RCC 7860 (cell line): ENCODE measurements at places on chromosomes 11 and 22.

GRCh38 chr11:78290293-78291176 is 101.8 kb downstream of the USP35 start:
- DNase-seq: no peak

GRCh38 chr11:748007-748359 is 719 bp downstream of the TALDO1 start:
- DNase-seq: no peak

GRCh38 chr11:116339306-116340098 is 433.3 kb downstream of the BUD13 start:
- no peak for DNase-seq

- DNase-seq: no peak
Observed at GRCh38 chr22:46577368-46578249, 40.2 kb upstream of the CELSR1 start.

DNA sequence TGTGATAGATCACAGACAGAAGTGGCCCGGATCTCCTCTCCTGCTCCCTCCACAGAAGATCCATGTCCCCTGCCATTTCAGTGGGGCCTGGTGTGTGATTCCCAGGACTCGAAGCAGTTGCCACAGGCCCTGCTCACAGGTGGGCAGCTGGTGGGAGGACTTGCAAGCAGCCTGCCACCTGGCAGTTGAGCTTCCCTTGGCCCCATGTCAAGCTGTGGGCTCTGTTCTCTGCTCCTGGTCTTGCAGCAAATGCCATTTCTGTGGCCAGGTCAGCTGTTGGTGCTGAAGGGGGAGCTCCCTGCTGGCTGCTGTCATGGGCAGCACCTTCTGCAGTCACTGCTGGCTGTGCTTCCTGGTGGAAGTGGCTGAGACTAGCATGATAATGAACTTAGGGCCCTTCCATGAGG is 59.1 kb upstream of the SLC22A12 start:
- no peak for DNase-seq

GRCh38 chr11:67586568-67587250 is 3.1 kb downstream of the GSTP1 start:
- DNase-seq: no peak

DNA sequence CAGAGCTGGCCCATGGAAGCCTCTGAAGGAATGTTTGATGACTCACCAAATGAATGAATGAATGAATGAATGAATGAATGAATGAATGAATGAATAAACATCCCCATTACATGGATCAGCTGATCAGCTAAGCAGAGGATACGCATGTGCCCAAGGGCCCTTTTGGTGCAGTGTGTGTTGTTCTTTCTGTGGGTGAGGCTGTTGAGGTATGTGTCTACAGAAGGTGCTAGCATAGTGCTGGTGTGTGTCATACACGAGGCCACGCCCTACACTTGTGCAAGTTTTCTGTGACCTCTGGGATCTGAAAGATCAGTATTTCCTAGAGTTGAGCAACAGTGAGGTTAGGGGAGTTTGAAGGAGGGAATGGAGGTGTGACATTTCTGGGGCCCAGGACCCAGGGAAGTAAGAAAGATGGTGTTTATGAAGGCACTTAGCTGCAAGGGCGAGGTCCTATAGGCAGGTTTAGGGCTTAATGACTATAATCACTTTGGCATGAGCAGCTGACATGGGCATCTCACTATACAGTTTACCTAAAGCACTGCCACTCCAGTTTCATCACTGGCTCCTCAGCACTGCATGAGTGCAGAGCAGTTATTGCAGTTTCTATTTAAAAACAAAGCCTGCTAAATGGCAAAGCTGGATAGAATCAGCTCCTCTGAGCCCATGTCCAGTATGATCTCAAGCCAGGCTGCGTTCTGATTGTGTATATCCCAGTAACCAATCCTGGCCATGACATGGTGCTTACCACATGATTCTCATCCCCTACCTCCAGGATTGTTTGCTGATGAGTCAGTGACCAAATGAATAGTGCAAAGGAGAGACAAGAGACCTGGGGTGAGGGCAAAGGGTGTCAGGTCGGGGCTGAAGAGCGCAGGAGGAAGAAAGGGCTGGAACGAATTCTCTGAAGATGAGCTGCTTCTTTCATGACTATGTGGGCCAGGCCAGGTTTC is 36.4 kb upstream of the E2F8 start:
- peak; percentile 58 for DNase-seq

DNA sequence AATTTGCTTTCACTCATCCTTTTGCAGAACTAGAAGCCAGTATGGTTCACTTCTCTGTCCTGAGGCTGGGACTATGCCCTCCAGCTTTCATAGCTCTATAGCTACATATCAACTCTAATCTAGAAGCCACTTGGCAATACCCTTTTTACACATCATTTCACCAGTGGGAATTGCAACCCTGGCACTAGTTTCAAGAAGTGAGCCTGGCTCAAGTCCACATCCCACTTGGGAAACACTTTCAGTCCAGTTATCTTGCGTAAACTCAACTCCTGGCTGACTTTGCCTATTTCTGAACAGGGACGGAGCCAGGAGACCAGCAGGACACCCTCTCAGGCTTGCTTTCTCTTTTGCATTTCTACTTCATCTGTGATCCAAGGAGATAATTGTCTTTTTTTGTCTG is 19.9 kb upstream of the FAT3 start:
- DNase-seq: no peak

- no peak for DNase-seq
Observed at GRCh38 chr11:64757549-64758329, 2.0 kb downstream of the PYGM start.

DNA sequence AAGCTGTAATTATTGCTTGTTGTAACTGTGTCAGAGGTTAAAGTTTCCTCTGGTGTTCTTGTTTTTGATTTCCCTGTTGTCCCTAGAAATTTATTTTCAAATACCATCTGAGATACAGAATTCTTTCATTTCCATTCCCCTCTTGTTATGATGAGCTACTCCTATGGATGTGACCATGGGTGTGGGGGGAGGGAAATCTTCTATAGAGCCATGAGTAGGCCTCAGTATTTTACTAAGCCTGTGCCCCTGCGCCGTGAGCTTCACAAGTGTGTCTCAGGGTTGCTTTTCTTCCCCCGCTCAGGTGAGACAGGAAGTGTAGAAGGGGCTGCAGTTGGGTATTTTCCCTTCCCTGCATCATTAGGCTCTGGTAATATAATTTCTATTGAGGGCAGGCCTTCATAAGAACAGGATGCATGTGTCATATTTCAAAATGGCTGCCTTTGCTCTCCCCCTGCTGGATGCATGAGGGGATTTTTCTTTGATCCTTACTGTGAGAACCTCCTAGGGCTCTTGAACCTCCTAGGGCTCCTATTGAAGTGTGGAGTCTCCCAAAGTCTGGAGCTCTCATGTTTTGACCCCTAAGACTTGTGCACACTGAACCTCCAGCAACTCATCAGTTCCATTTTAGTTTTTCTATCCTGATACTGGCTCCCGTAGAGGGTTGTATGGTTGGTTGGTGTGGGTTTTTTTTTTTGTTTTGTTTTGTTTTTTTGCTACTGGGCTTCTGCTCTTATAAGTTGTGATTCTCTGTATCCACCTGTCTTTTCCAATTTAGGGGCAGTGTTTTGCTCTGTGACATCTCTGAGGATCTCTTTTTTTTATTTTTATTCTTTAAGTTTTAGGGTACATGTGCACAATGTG is 658.2 kb downstream of the NTM start:
- no peak for DNase-seq

DNA sequence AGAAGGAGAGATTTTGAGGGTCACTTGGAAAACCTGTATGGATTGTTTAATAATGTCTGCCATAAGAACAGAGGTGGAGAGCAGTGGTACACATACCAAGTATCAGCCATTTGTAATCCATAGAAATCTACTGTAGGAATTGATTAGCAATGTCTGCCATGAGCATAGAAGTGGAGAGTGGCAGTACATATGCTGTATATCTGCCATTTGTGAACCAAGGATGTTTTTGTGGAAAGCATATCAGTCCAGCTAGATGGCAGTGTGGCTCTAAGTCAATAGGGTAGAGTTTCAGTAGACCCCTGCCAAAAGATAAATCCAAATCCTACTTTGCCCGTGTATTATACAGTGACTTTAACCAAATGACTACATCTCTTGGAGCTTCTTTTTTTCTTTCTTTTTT is 82.9 kb upstream of the SEZ6L start:
- no peak for DNase-seq

DNA sequence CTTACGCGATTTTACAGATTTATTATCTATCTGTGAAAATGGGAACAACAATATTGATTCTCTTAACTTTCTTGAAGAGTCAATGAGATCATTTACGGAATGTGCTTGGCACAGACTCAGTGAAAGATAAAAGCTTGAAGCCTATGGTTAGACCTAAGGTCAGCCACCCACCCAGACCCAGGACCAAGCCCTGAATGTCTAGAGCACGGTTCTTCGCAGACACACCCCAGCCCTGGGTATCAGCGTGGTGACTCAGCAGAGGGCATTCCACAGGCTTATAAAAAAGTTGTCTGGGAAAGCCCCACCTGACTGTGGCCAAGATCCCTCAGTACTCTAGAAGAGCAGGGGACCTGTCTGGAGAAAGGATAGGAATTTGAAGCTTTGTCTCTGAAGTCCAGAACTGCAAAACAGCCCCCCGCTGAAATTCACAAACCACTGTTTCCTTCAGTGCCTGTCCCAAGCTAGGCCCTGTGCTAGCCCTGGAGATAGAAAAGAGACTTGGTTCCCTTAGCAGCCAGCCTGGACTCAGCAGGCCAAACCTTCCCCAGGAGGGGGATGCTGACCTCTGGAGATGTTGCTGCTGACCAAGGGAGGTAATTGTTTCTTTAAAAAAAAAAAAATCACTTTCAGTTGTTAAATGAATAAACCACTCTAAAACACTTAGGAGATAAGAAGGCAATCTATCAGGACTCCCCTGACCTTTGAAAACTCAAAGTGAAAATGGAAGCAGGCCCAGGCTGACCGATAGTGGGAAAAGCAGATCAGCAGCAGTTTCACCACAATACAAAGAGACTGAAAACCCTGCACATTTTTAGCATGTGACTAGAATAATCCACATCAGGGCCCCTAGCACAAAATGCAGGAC is 114.0 kb downstream of the ABTB2 start:
- peak; percentile 91 for DNase-seq

- no peak for DNase-seq
Observed at GRCh38 chr11:46435679-46436078, 44.1 kb upstream of the CHRM4 start.

DNA sequence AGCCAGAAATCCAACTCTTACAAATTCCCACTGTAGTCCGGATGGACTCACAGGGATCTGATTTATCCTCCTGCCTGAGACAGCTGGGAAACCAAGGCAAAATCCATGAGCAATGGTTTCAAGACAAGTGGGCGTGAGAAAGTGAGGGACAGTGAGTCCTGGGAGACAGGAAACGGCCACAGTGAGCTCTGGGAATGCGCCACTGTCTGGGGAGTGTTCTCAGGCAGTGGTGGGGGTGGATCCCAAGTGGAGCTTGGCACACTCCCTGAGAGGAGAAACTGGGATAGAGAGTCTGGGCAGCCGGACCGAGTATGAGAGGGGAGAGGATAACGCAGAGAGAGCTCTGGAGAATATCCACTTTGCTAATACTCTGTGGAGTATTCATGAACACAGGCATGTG is 9.8 kb downstream of the IL17REL start:
- no peak for DNase-seq

GRCh38 chr11:67277231-67277961 is 11.1 kb downstream of the GRK2 start:
- DNase-seq: no peak

GRCh38 chr11:128415539-128415938 is 171.8 kb downstream of the ETS1 start:
- peak; percentile 41 for DNase-seq
